Inflammatory macrophage treated with lipopolysaccharide for 4 hours (primary cell): ENCODE measurements at places on chromosomes 2 and 18.

- no peak for DNase-seq
Measured at GRCh38 chr2:109660046-109660860, 46.1 kb downstream of the SOWAHC start.

DNA sequence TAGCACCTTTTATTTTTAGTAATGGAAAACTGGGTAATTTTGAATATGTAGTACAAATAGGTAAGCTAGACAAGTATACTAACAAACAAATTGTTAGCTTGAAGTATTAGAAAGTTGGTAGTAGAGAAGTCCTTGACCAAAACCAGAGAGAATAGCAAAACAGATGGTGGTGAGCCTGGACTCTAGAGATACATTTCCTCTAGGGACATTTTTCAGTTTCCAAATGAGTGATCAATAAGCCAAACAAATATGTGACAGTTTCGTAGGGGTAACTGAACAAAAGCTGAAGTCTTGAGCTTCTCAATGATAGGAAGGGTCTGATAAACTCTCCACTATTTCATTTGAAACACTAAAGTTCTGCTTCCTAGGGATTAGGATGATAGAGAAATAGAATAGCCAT is 692.0 kb upstream of the FAM98A start:
- no peak for DNase-seq

DNA sequence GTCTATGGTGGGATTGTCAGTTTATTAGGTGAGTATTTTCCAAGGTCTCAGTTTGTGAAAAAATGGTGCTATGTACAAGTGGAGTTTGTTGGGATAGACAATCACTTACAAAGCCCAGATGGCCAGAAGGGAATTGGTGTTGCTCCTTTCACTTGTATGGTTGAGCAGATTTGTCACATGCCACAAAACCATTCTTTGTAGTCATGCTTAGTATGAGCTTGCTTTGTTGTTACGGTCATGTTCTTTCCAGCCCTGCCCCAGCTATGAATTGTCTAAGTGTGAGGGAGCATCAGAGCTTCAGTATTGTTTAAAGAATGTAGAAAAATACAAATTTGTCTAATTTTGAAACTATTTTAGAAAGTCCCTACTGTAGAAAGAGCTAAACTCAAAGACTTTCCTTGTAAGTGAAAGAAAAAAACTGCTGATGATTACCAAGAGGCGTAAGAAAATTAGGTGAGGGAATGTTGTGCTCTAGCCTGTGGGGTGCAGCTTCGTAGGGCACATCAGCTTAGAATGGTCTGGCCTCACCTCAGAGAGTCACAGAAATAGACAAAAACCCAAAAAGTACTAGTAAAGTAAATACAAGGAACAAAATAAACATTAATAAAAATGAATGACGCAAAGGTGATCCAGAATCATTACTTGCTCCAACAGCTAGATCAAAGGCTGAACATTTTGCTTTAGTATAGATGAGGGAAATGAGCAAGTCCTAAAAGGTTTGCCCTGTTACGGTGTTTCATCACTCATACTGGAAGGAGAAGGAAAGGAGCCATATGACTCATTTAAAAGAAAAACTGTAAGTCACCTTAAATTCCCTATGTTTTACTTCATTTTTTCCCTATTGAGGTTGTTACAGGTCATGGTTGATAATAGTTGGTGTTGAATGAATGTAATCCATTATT is 9.2 kb downstream of the TGIF1 start:
- DNase-seq = peak; percentile 56

DNA sequence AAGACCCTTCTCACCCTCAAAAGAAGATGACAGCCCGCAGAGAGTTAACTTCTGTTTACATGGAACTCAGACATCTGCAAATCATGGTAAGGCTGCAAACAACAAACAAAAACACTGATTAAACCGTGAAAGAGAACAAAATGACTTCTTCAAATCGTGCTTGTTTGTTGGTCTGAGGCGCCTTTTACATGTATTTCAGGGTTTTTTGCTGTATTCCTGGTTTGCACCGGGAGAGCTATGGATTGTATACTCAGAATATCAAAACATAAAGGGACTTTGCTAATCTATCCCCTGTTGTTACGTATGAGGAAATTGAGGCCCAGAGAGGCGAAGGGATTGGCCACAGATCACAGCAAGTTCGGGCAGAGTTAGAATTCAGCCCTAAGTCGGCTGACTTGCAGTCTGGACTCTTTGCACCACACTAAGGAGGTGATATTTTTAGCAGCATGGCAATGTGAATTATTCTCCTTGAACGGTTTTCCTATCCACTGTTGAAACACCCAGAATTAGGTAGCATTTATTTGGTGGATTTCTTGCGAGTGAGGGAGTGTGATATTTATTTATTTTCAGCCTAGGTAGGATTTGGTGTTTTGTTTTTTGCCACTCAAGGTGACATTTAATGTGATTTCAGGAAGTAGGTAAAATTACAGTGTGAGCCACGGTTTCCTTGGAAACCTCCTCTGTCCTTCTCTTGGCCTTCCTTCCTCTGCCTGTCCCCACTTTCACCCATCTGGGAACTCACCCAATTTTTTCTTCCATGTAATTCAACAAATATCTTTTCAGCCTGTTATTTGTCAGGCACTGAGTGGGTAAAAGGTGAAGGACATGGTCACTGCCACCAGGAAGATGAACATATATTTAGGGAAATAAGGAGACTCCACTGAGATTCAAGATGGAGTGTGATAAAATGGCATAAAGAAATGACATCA is 980 bp upstream of the PDE6D start:
- peak; percentile 60 for DNase-seq

DNA sequence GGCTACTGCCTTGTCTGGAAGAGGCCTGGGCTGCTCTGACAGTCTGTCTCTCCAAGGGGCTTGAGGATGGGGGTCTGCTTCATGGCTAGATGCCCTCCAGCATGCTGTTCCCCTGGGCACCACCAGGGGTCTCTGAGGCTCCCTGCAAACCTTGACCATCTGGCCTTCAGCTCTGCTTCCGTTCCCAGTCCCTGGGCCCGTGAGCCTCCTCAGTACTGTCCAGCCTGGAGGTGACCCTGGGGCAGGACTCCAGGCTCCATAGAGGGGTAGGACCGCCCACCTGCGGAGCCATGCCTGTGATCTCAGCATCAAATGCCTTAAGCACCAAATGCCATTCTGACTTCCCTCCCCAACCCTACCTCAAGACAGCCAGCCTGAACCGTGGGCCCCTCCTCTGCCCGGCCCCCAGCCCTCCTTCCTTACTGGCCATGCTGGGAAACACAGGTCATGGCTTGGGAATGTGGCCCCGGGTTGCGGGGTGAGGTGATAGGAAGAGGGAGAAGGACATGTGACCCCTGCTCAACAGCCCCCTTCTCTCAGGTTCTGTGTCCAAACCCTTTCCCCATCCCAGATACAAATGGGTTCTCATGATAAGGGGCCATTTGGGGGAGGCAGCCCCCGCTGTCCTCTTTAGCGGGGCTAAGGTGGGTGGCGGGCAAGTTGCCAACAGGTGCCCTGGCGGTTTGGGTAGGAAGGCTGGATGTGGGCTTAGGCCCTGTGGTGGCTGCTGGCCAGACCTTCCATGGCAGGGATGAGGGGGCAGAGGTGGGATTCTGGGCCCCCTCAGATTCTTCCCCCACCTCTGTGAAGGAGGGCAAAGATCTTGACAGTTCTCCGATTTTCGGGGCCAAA is 25.0 kb downstream of the SPEG start:
- DNase-seq = peak; percentile 38

DNA sequence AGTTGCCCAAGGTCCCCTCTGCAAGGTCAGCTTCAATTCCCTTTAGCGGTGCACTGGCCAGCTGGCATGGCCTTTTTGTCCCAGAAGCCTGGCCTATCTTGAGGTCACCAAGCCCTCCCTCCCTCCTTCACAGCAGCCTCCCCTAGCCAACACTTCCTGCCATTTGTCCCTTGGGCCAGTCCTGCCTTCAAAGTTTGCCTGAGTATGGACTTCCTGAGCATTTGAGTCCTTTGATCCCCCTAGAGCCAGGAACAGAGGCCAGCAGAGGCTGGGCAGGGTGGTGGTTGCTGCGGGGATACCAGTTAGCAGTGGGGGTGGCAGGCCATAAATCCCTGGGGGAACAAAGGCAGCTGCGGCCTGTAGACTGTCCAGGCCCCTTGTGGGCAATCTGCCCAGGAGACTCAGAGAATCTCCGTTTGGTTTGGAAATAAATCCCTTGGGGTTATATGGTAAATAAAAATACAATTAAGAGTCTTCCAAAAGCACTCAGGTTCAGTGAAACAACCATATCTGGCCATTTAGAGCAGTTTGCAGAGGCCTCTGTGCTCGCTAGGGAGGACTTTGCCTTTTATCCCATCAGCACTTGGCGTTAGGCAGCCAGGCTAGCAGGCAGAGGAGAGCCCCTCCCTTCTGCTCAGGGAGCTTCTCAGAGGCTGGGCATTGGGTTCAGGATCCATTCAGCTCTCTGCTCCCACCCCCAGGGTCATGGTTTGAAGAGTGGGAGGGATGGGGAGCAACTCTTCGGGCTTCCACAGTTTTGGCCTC is 3.1 kb upstream of the HES6 start:
- DNase-seq = no peak

- peak; percentile 9 for DNase-seq
Measured at GRCh38 chr2:238945433-238946150, 97.7 kb downstream of the TWIST2 start.

- DNase-seq = peak; percentile 96
Measured at GRCh38 chr2:98505311-98505808, 60.7 kb downstream of the INPP4A start.

DNA sequence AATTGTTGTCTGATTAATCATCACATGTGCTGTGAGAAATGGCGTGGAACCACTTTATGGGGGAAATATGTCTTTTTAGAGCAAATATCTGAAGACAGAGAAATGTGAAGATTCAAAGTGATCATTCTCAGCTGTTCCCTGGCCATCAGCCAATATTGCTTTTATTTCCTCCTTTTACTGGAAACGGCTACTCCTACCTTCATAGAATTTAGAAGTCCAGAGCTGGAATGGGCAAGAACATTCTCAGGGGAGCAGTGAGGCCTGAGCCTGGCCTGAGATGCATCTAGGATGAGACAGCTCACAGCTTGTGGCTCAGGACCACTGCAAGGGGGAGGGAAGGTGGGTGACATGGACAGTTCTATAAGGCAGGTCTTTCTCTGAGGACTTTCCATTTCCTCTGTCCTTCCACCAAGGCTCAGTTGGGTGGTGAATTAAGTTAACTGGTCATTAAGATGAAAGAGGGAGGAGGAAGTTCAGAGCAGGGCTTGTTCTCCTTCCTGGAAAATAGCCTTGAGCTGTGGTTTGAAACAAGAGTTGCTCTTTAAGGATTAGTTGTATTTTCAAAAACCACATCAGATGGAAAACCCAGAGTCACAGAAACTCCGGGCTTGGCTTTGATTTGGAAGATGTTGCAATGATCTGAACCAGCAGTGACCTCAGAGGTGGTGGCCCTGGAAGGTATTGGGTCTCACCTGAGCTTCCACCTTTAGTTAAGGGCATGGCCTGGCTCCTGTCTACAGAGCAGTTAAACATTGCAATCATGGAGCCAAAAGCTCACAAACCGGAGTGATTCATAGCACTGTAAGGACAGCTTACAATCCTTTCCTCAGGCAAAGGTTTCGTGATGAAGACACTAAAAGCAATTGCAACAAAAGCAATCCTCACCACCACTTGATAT is 144.3 kb downstream of the VAPA start:
- peak; percentile 78 for DNase-seq

DNA sequence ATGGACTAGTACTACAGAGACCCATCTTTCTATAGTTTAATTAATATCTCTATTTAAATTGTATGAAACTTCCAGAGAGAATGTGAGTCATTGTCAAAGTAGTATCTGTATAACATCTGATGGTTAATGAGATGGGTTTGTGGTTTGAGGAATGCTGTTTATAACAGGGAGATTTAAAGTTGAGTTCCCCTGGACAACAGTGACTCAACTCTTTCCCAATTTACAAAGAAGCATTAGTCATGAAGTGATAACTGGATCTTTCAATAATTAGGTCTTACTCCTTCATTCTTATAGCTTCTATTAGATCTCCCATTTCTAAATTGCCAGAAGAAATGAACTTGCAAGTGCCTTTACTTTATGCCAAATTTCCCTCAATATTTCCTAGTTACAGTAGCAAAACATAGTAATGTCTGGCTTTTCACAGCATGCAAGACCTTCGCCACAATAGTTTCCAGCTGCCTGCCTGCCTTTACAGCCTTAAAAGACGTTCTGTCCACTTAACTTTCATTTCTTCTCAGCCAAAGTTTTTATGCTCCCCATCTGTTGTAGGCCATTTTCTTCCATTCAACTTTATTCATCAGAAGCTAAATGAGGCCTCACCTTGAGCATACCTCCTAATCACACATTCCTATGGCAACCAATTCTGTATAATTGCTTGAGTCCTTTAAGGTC is 47.7 kb upstream of the WDR75 start:
- DNase-seq = no peak

- no peak for DNase-seq
Measured at GRCh38 chr18:50201476-50202018, 6.6 kb upstream of the MYO5B start.

DNA sequence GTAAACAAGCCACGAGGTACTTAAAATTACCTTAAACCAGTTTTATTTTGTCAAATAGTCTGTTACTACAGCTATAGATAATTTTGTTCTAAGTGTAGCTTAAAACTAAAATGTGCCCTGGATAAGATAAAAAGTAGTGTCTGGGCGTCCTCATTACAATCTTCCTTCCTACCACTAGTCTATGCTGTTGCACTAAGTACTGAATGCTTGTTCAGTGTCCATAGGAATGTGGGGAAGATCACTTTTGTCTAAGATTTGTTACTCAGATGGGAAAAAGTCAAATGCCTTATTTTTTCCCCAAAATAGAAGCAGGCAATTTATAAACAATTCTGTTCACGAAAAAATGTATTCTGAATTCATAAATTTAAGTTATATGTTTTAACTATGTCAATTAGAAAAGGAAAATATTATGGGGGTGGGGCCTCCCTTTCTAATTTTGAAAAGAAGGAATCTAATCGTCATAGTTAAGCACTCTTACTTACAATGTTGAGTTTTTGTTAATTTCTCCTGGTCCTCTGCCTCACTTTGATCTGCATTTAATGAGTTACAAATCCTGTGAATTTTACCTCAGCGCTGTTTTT is 140.4 kb upstream of the VRK2 start:
- DNase-seq = peak; percentile 68

GRCh38 chr18:26293982-26294381 is 67.7 kb downstream of the TAF4B start:
- no peak for DNase-seq

DNA sequence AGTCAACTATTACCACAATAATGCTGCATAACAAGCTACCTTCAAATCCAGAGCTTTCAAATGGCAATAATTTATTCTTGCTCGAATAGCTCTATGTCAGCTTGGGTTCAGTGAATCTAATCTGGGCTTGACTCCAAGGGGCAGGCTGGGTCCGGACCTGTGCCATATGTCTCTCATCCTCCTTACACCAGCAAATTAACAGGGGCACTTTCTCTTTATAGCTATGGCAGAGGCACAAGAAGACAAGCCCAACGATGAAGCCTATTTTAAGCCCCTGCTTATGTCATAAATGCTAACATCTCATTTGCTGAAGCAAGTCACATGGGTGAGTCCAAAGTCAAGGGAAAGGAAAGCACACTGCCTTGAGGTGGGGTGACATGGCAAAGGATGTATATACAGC is 13.3 kb upstream of the ZNF521 start:
- DNase-seq = no peak
